Kidney epithelial cell (primary cell): ENCODE measurements at places on chromosomes 5 and 9.

GRCh38 chr5:67188274-67189078, 8.1 kb downstream of the CD180 start:
- no peak for DNase-seq

DNA sequence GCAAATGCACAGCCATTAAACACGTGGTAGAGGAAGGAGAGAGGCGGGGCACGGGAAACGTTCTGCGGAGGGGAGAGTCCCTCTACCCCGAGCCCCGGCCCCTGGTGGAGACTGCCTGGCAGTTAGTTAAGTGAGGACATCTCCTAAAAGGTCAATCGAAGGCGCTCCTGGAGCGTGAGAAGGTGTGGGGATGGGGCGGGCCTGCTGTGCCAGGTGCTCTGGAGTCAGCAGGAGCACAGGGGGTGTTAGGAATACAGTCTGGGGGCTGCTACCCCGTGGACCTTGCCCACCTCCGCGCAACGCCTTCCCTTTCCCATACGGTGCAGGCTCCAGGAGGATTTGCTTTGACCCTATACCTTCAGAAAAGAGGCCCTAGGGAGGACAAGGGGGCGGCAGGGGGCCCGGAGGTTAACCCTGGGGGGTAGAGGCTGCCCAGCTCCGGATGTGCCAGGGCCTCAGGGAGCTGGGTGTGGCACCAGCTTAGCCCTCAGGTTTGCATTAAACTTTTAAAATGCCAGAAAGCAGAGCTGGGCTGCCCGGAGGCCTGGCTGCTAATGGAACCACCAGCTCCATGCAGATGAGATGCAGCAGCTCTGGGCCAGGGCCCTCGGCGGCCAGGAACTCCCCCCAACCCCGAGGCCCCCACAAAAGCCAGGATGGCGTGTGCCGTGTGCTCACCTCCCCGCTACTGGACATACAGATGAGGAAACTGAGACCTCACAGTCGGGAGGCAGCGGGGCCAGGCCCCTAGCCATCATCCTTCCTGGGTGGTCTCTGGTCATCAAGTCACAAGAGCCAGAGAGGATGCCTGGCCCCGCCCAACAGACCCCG, 39.2 kb downstream of the NACC2 start:
- no peak for DNase-seq

DNA sequence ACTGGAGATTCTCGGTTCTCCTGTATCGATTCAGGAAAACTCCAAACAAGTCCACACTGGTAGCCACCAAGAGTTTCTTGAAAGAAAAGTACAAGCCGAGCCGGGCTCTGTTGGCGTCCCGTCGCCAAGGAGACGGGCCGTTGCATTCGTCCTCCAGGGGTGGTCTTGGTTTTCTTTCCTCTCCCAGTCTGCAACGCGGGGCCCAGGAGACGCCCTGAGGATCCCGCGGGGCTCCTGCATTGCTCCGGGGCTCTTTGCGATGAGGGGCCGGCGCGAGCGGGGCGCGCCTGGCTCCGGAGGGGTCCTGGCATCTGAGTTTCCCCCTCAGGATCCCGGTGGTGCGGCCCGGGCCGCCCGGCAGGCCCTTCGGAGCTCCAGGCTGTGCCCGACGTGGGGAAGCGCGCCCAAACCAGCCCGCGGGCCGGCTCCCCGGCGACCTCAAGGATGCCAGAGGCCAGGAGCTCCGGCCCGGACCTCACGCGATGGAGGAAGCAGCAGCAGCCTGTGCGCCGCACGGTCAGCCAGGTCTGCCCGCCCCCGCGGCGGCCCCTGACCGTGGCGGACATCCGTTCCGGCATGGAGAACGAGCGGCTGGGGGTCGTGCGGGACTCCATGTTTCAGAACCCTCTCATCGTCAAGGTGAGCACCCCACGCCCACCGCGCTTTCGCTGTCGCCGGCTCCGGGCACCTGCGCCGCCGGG, at the start of gene CFAP77:
Gene CFAP77, plus strand, starts transcription at position 384 of the 701 bp plus-strand sequence. Its CDS starts 61 bp downstream, at position 445.
- no peak for DNase-seq

DNA sequence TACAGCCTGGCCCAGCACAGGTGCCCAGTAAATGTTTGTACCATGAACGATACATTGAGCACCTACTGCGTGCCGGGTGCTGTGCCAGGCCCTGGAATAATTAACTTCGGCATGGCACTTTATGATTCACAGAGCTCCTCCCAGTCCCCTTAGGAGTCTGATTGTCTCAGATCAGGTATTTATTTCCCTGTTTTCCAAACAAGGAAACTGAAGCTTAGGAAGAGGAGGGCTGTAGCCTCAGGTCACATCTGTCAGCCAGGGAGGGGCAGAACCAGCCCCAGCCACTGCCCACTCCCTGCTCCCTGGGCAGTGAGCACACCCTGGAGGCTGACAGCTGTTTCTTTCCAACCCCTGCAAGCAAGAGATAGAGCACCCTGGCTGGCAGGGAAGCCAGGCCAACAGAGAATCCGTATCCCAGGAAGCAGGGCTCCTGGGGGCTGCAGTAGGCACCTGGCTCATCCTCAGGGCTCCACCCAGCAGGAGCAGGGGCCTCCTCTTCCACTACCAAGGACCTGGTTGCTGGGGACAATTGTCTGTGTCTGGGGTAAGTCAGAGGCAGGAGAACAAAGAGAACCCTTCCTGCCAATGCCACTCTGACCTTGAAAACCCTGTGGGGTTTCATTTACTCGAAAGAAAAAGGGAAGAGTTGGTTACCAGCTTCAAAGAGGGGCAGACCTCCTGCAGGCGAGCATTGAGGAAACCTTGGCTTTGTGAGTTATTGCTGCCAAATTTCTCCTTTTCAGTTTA, 69.0 kb downstream of the DAB2IP start:
- DNase-seq, result no peak

GRCh38 chr9:81874931-81875330, 53.3 kb upstream of the SPATA31D4 start:
- DNase-seq, result no peak

GRCh38 chr9:82170866-82171265, 182.3 kb downstream of the SPATA31D1 start:
- DNase-seq, result no peak

- no peak for DNase-seq
Measured at GRCh38 chr9:92659601-92660000, 10.3 kb downstream of the IPPK start.

GRCh38 chr5:14221732-14222131, 78.6 kb downstream of the TRIO start:
- no peak for DNase-seq

DNA sequence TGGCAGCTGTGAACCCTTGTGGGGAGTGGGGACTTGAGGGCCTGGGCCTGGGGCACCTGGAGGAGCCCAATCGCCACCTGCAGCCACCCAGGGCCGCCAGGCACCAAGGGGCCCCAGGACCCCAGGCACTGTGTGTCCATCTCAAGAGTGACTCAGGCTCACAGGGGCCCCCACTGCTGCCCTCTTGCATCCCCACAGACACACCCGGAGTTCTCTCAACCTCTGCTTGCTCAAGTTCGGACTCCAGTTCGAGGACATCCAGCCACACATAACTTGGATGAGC, 51.9 kb downstream of the MRPL36 start:
- no peak for DNase-seq
